Stimulated activated naive B cell treated with anti-CD40 and anti-IgM and Interleukin-4, amounts not matched to agents 10 μg/mL and 1 μg/mL and 100 μg/mL, for 72 hours (primary cell): ENCODE measurements at places on chromosomes 11 and 22.
A peak's percentile ranks its signal among the peaks of the same experiment; 100 is the strongest.

- no peak for DNase-seq
These were observed 1407.6 kb upstream of the RAG2 start for GRCh38 chr11:38005597-38005996.

DNA sequence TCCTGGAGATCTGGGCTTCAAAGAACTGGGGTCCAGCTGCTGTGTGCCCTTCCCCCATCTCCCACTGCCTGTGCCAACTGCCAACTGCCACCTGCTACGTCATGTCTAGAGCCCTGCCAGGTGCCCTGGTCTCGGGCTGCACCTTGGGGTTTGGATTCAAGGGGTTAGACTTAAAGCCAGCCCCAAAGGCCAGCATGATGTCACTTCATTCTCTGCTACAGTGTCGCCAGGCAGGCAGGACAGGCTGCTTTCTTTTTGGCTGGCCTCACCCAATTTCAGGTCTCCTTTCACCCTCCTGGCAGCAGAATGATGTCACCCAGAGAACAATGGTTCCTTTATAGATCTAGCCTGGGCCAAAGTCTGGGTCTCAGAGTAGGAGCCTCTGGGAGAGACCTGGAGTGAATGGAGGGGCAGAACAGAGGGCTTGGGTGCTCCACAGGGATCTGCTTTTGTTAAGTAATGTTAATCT, 79.5 kb upstream of the CRYBB3 start:
- no peak for DNase-seq

GRCh38 chr22:28883917-28884746, 760 bp downstream of the ZNRF3 start:
- peak; percentile 16 for DNase-seq

DNA sequence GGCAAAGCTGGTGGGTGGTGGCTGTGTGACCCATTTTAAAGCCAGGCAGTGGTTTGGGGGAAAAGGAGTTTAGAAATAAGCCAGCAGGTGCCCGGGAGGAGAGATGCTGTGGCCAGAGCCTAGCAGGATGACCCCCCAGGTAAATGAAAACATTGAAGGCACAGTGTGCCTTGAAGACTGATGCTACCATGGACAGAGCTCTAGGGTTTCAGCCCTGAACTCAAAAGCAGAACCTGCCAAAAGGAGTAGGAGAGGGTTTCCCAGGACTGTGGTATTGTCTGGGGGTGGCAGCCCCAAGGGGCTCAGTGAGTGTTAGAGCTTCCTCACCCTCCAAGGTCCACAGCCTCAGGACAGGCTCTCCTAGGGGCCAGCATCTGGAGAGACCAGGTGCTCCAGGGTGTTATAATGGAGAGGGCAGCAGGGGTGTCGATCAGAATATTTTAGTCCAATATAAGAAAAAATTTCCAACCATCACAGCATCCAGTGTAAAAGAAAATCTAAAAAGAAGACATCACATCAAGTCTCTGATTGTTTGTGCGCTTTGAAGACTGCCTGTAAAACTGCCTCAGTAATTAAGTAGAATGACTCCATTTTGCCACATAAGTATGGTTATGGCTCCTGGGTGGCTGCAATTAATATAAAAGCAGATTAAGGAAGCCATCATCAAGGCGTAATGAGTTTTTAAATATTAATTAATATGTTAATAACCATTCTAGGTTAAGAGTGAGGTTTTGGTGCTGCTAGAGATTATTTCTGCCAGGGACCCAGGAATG, 88.6 kb upstream of the LMO1 start:
- DNase-seq, result no peak

- no peak for DNase-seq
These were observed 8.4 kb upstream of the CEP295 start for GRCh38 chr11:93653080-93653479.

GRCh38 chr11:44246726-44247125, 63.2 kb downstream of the ALX4 start:
- no peak for DNase-seq
